ENCODE measurements at places on chromosomes 4 and X. TPM values are rescaled to one million over a fixed set of nuclear protein-coding genes. Genes with fewer than 3 reads are reported as not detected.

The NAA11 gene
- polyA plus RNA-seq: 0.10 TPM

The NPNT gene
- 108 TPM for polyA plus RNA-seq

The HPSE gene
- polyA plus RNA-seq: 0.76 TPM

The LGI2 gene
- polyA plus RNA-seq: 3.1 TPM

The TLR3 gene
- polyA plus RNA-seq: 1.4 TPM

The RIPPLY1 gene
- polyA plus RNA-seq: 0.18 TPM

The FTSJ1 gene
- 25.0 TPM for polyA plus RNA-seq

The PAGE2 gene
- polyA plus RNA-seq: not detected

The WNK3 gene
- 1.5 TPM for polyA plus RNA-seq

The ALB gene
- 147 TPM for polyA plus RNA-seq

The UGT2B10 gene
- 0.26 TPM for polyA plus RNA-seq

DNA sequence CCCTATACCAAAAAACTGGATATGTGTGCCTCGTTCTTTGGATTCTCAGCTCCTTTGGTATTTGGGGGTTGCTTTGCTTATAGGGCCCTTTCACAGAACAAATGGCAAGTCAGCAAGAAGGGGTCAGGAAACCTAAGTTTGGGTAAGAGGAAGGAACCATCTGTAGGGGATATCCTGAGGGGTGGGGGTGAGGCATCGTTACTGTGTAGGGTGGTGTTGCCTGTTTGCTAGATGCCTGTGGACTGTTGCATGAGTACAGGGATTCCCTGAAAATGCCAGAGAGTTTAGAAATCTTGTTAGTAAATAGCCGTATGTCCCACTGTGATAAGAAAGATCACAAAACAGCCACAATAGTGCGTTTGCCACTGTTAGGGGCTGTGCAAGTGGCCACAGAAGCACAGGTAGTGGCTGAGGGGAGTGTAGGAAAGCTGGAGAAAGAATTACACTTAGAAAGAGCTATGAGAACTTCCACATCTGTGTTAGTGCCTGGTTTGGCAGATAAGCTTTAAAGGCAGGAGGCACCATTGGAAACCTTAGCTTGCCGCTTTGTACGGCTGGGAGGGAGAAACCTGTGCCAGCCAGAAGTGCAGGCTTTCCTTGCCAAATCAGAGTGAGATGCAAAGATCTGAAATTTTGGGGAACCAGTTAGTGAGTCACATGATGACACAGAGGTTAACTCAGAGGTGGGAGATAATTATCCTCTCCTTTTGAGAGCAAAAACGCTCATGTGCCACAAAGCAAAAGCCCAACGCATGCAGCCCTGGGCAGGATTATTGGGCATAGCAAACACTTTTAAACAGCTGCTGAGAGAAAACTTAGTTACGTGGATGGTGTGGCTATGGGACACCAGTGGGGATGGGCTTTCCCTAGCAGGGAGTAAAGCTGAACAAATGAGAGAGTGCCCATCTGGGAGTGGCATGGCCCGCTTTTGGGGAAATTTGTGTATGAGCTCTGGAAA is 343.7 kb downstream of the ARAP2 start:
- peak; percentile 37 for DNase-seq

DNA sequence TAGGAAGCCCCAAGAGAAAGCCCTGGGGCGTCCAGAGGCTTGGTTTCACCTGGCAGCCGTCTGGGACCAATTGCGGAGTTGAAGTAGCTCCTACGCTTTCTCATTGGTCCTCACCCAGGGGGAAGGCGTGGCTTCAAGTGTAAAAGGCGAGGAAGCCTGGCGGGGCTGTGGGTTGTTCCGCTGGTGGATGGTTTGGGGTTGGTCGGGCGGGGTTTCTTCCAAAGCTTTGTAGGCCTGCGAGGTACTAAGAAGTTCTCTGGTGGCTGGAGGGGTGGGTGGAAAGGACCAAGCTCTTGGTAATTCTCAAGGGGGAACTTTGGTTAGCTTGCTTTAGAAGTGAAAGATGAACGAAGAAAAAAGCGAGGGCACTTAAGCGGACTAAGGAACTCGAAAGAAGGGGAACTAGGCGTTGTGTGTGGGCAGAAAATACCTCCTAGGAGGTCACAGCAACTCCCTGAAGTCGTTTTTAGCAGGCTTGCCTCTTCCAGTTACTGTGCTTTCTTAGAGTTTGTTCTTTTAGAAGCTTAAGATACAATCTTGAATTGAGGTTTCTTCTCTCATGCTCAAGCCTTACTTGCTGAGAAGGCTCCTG is 36.6 kb downstream of the CCNG2 start:
- peak; percentile 46 for DNase-seq

GRCh38 chrX:56788717-56789122 is 59.7 kb downstream of the NBDY start:
- DNase-seq: no peak

GRCh38 chrX:153395613-153396319 is 5.4 kb downstream of the PNMA6E start:
- no peak for DNase-seq

DNA sequence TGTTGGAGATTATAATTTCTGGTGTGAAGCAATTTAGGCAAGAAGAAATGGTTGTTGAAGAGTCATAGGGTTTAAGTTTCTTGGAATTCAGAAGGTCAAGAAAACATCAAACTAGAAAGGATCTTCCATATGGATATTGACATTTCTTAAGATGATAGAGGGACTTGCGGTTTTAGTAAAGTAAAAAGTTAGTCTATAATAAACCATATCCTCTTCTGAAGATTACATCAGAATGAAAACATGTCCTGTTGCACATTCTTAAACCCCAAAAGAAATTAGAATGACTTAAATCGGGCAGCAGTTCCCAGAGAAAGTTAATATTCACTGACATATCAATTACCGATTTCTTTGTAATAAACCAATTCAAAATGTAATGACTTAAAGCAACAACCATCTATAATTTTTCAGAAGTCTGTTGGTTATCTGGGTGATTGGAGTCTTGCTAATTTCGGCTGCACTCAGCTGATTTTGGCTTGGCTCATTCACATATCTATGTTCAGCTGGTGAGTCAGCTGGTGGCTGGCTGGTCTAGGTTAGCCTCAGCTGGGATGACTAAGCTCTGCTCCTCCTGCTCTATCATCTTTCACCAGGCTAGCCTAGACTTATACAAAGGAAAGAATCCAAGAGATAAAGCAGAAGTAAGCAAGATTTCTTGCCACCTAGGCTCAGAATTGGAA is 24.4 kb upstream of the DYNLT3 start:
- peak; percentile 11 for DNase-seq

DNA sequence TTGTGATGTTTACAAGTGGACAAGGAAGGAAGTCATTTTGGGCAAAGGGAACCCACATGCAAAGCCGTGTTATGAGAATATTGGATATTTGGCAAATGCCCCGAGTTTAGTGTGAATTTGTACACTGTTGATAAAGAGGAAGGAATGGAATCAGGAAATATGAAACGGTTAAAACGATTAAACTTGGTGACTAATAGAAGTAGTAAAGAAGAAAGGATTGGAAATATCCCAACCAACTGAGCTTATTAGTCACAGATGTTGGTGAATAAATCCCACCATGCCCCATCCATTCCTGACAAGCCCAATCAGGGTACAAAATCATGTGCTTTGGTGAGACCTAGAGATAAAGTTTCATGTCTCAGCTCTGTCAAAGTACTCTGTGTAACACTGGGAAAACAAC is 22.0 kb downstream of the ARHGAP24 start:
- DNase-seq: peak; percentile 69

GRCh38 chr4:31220921-31221320 is 500.8 kb downstream of the PCDH7 start:
- no peak for DNase-seq

- DNase-seq: peak; percentile 57
Observed at GRCh38 chrX:152642931-152643564, 5.4 kb downstream of the GABRQ start.

DNA sequence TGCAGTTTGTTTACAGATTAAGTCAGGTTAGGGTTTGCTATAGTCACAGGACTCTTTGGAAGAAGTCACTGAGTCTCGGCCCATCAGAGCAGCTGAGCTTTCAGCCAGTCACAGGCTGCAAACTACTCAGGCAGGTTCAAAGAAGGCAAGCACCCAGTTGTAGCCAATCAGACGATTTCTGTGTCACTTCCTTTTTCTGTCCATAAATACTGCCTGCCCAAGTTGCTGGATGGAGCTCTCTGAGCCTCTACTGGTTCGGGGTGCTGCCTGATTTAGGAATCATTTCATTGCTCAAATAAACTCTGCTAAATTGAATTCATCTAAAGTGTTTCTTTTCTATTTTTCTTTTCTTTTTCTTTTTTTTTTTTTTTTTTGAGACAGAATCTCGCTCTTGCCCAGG is 7.3 kb upstream of the SH3BP2 start:
- peak; percentile 58 for DNase-seq

- peak; percentile 11 for DNase-seq
Observed at GRCh38 chrX:68261060-68261672, 172.1 kb downstream of the OPHN1 start.

- DNase-seq: no peak
Observed at GRCh38 chr4:176308441-176308840, 11.3 kb upstream of the SPCS3 start.

GRCh38 chr4:172858731-172859230 is 309.8 kb upstream of the GALNT7 start:
- DNase-seq: no peak

DNA sequence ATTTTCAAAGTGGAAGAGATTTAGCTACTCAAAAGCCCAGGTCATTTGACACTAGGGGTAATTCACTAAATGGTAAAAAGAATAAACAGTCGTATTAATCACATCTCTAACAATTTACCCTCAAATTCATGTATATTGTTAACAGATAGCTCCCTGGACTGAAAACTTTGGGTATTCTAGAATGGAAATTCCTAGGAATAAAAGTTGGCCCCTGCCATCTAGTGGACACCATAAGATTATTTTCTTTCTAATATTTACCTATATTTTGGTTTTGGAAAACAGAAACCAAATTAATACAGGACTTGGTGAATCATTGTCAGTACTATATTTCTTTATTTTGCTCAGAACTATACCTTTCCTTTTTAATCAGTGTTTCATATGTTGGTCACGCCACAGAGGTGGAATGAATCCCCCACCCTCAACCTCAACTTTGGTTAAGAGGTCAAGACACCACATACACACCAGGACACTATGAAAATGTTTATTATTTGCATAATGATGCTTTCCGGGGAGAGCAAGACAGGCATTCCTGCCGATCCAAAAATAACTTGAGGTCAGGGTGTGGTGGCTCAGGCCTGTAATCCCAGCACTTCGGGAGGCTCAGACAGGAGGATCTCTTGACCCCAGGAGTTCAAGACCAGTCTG is 96.2 kb upstream of the APOOL start:
- peak; percentile 29 for DNase-seq

- DNase-seq: no peak
Observed at GRCh38 chrX:125204681-125205132, 115.0 kb upstream of the TEX13C start.

DNA sequence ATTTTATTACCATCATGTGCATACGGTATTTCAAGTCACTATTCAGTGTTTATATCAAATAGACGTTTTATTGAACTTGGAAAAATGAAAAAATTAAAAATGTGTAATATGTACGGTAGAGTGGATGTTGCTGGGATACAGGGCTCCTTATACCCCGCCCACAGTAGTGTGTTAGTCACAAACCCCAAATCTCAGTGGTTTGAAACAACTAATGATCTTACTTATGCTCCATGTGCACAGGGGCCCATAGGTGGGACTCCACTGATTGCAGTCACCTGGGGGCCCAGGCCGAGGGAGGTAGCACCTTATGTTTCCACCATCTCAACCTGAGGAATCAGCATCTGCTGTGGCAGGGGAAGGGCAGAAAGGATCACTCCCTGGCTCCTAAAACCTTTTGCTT is 18.1 kb downstream of the LSM6 start:
- no peak for DNase-seq

- peak; percentile 36 for DNase-seq
Observed at GRCh38 chrX:123803331-123803983, 56.4 kb upstream of the XIAP start.

GRCh38 chr4:48228949-48229348 is 40.7 kb downstream of the TEC start:
- DNase-seq: no peak

DNA sequence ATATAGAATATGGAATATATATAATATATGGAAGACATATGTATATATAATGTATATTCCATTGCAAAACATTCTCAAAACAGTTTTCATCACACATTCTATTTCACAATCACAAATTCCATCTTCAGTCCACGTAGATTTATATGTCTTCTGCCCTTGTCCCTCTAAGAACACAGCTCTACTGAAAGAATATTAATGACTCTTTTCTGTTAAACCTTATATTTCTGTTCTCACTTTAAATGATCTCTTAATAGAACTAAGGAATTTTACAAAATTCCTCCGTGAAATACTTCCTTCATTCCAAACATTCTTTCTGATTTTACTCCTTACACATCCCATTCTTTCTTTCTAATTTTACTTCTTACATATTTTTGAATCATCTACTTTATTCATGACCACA is 1043.1 kb upstream of the PABPC4L start:
- DNase-seq: no peak

- DNase-seq: no peak
Observed at GRCh38 chr4:150447356-150447755, 134.6 kb upstream of the MAB21L2 start.

DNA sequence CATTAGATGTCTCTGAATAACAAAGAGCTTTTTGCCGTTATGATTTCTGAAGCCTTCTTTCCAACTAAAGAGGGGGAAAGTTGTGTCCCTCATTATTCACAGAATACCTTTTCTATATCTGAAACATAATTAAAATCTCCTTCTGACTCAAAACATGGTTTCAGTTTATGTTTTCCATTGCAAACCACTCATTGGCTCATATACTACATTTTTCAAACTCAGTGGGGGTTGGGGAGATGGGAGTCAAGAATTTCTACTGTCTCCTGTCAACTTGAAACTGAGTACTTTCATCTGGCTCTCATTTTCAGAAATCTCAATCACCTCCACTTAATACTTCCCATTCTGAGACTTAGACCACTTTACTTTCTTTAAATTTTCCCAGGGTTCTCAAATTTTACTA is 1839.5 kb upstream of the PCDH10 start:
- DNase-seq: no peak

GRCh38 chr4:152278505-152279233 is 257.2 kb downstream of the FBXW7 start:
- no peak for DNase-seq

DNA sequence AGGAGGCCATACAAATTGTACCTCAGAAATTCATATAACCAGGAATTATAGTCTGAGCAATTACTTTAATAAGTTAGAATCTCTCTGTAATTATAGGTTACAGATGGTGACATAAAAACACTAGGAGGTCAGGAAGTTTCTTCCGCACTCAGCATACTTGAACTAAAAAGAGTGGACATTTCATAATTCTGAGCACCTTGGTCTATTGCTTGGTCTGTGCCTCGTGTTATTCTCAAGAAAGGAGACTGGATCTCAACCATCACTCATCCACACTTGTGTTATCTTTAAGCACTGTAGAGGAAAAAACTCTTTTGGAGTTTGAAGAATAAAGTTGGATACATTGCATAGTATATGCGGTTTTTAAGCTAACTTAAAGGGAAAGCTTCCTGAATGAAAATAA is 91.1 kb downstream of the SYNPO2 start:
- DNase-seq: no peak

GRCh38 chr4:177051473-177052060 is 258.1 kb upstream of the NEIL3 start:
- DNase-seq: no peak

Measured in muscle of leg (tissue), 16 donors.